ENCODE measurements at places on chromosomes 5 and 9.

DNA sequence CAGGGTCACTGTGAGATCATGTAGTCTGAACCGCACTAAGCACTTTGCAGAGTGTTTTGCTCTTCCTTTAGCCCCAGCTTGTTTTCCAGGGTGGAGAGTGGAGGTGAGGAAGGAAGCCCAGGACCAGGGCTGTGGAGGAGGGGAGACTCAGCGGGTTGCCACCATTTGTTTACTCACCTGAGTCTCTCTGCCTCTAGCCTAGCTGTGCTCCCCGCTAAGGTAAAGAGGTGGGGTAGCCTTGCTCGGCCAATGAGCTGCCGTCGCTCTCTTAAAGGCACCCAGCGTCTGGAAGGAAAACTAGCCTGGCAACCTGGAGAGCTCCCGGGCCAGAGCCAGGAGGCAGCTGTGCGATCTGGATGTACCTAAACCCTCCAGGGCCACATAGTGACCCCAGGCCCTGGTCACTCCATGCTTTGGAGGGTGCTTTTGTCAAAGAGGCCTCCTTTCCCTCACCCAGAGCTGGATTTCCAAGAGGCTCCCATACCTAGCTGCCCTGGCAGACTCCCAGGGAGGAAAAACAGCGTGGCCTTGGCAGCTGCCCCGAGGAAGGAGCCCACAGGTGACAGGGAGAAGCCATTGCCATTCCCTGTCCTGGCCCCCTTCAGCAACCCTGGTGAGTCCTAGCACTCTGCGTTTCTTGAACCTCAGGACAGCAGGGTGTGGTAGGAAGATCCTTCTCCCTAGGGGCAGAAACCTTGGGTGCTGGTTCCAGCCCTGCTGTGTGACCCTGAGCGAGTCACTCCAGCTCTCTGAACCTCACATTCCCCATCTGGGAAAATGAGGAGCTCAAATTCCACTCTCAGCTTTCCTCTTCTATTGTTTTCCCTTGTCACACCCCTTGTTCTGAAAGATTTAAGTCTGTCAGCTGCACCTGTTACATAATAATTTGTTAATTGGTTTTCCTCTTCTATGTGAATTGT lies 42.4 kb upstream of the LARP1 start:
- DNase-seq = peak; percentile 77

DNA sequence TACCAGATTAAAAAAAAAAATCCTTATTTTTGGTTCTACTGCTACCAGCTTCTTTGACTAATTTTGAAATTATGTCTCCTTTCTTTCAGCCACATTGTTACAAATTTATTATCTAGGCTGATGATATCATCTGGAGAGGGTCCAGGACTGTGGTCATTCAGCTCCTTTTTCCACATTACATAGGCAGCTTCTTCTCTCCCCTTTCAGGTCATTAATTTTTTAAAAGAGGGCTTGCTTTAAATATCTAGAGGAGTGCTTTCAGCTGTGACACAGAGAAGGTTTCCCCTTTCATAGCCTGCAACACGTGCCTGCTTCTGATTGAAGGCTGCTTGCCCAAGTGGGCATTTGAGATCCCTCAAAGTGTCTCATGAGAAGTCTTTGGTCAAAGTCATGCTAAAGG lies 155.7 kb upstream of the PAPPA start:
- no peak for DNase-seq

- no peak for DNase-seq
These were observed 109.3 kb upstream of the TMEM161B start for GRCh38 chr5:88377705-88378656.

- no peak for DNase-seq
These were observed 3.6 kb upstream of the SLC25A48 start for GRCh38 chr5:135830876-135831275.

- no peak for DNase-seq
These were observed 364.3 kb upstream of the ADAMTSL1 start for GRCh38 chr9:18109675-18110074.

DNA sequence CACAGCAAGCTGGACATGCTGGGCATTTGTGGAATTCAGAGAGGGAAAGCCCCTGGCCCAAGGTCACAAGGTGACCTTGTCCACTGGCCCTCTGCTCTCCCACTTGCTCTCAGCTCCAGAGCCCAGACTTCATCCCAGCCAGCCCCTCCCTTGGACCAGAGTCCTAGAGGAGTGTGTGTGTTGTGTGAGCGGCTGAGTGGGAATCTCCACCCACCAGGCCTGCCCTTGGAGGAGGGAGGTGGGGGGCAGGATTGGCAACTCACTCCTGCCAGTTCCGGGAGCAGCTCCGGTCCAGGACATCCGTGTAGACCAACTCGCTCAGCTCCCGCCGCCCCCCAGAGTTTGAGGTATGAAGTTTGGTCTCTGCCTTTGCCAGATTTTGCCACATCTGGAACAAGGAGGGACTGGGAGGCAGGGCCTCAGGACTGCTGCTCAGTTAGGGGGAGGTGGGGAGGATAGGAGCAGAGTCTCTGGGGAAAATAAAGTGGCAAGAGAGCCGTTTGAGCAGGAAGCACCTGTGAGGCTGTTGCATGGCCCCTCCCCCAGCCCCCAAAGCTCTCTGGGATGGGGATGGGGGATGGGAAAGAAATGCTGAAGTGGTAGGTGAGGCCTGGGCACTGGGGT lies 1.4 kb downstream of the MZB1 start:
- peak; percentile 63 for DNase-seq

DNA sequence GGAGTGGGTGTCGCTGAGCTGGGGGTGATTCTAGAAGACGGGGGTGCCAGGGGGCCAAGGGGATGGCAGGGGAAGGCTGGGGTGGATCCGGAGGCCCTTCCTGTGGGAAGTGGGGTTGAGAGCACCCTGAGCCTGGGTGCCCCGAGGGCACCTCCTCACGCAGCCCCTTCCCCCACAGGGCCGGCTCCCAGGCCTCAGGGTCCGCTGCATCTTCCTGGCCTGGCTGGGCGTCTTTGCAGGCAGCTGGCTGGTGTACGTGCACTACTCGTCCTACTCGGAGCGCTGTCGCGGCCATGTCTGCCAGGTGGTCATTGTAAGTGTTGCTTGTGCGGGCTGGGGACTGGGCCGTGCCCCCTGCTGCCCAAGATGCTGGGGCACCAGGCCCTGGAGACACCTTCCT lies 5.0 kb downstream of the DIPK1B start:
- peak; percentile 68 for DNase-seq

DNA sequence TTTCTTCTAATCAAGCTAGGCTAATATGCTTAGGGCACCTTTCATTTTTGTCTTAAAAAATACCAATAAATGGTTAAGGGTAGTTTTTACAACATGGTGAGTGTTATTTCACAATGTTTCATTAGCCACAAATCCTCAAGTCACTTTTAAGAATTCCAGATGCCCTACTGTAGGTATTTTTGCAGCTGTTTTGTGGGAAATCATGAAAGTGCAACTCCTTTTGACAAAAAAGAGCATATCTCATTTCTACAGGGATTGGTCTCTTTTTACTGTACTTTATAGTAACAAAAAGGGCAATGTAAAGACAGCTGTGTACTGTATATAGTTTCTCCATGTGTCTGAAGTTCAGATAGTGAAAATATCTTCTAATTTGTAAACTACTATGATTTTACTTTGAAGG lies 28.3 kb upstream of the GAS1 start:
- no peak for DNase-seq

DNA sequence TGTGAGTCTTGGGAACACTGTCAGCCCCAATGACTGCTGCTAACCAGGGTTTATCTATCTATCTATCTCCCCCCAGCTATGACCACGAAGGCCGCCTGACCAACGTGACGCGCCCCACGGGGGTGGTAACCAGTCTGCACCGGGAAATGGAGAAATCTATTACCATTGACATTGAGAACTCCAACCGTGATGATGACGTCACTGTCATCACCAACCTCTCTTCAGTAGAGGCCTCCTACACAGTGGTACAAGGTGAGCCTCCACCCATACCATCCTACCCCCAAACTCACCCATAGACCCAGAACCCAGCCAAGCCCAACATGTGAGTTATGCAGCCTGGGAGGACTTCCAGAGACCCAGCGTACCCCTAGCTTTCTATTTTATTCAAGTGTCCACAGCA lies 65.4 kb upstream of the WWC1 start:
- DNase-seq = no peak

DNA sequence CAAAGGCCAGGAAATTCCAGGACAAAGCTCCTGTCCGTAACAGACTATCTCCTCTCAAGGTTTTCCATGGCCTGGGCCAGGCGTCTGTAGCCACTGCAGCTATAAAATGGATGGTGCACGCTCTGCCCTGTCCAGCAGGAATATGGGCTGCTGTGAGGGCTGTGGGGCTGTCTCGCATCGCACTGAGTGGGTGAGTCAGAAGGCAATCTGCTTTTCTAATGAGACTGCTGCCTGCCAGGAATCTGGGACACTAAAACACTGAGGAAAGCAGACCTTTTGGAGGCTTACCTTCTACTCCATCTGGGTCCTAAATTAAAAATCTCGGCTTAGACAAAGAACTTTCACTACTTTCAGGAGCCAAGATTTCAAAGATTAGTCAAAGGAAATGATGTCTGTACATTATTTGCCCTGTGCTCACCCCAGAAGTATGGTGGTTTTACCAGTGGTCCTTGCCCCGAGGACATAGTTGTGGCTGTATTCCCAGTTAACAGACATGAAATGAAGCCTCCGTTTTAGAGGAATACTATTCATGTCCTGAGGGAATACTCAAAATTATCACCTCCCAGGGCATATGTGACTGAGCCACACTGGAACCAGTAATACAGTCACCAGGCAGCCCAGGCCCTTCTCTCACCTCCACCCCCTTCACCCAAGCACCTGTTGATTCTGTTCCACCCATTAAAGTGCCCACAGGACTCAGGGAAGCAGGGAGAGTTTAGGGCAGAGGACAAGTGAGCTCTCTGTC lies 56.4 kb downstream of the PFDN1 start:
- DNase-seq = no peak
